ENCODE measurements at places on chromosomes 1 and 21.

DNA sequence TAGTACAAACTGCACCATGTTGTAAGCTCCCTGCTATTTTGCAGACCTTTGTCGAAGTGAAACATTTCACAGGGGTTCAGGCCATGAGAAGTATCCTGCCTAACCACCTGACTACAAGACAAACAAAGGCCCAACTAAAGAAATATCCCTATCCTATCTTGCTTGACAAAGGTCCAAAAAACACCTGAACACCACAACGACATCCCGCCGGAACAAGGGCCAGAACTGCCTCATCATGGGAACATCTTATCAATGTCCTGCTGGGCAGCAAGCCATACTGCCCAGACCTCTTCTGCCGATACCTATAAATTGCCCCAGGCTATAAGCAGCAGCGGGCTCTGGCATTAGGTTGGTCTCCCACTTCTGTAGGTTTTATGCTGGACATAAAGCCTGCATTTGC, 12.3 kb downstream of the MYSM1 start:
- DNase-seq: no peak

- DNase-seq: no peak
Observed at GRCh38 chr1:2612591-2613365, 20.0 kb downstream of the MMEL1 start.

DNA sequence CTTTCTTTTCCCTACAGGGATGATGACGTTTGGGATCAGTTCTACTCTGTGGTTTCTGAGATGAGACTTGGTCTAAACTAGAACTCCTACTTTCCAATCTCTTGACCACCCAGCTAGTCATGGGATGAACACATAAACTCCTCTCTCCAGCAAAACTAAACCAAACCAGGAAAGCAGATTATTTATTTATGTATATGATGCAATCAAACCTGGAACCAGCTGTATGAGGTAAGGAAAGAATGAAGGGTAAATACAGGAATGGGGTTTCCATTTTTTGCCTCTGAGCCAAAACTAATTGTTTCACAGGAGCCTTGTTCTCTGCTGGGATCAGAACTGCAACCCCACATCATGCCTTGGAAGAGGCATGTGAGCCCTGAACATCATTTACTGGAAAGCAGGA, 3.3 kb upstream of the AGT start:
- no peak for DNase-seq

DNA sequence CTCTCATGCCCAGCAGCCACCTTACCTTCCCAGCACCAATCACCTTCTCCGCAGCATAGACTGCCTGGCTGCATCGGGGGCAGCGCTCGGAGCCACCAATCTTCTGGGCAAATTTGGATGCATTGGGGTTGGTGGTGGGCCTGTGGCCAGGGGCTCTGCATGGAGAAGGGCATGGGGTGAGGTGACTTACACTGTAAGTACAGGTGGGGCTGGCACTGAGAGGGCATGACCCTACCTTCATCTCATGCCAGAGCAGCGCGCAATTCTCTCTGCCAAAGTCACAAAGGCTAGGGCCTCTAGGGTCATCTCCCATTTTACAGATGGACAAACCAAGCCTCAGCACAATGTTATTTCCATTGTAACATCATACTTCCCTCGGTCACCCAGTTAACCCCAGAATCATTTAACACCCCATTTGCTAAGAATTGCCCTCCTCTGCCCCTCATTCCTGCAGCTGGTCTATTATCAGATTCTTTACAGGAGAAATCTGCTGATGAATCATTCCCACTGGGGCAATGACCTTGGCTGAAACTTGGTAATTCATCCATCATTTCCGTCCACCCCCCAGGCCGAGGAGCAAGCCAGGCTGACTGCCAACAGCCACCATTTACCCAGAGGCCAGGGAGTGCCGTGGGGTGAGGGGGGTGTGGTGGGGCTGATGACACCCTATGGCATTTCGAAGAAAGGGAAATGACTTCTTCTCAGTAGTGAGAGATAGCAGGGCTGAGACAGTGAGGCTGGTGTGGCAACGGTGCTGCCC, 17.9 kb downstream of the CSRP1 start:
- DNase-seq: no peak

DNA sequence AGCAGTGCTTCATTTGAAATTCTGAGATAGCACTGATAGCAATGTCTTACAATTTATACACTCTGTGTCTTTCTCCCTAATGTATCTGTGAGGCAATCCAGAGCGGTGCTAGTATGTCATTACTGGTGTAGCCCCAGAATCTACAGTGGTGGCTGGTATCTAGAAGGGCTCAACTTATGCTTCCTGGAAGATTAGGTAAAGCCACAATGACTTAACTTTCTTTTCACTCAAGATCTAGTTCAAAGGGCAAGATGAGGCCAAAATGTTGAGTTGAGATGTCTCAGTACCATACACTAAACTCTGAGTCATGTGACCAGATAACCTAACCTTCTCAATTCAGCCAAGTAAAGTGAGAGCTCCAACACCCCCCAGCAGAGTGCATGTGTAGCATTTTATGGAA, 77.5 kb downstream of the PAPPA2 start:
- DNase-seq: no peak

GRCh38 chr1:6303397-6304012, 42.6 kb upstream of the GPR153 start:
- DNase-seq: no peak

GRCh38 chr1:51642739-51643142, 25.8 kb downstream of the OSBPL9 start:
- no peak for DNase-seq

GRCh38 chr1:92790081-92790480, 5.2 kb upstream of the EVI5 start:
- DNase-seq: no peak

DNA sequence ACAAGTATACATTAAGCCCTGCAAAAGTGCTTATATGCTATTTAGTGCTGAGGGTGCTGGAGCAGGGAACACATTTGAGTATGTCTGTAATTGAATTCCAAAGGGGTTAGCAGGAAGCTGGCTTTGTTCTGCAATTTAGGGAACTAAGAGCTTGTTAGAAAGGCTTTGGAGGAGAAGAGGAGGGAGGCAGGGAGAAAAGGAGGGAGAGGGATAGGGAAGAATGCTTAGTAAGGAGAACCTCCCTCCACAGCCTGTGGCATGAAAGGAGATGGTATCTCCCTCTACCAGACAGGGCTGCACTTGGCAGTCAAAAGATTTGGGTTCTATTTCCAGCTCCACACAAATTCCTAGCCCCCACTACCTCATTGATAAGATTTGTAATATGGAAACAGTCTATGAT, 217.8 kb downstream of the DAB1 start:
- DNase-seq: no peak

DNA sequence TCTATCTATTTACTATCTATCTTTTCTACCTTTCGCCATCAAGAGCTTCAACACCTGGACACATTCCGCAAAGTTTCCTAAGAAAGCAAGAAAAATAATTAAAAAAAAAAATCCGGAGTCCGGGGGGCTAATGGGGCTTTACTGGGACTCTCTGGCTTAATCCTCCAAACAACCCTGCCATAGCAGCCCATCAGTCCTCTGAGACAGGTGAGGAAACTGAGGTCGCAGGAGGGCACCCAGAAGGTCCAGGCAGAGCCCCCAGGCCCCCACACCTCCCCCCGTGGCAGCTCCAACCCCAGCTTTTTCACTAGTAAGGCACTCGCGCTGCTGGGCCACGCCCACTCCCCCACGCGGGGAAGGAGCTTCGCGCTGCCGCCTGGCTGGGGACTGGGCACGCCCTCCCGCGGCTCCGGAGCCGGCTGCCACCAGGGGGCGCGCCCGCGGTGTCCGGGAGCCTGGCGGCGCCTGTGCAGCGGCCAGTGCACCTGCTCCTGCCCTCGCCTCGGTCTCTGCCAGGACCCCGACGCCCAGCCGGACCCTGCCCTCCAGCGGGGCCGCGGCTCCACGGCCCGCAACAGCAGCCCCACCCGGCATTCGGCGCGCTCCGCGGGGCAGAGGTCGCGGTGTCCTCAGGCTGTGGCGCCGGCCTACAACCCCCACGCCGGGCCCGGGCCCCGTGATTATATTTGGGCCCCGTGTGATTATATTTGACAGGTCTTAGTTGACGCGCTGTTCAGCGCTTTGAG, 54.1 kb upstream of the SAMD11 start:
- DNase-seq: no peak

DNA sequence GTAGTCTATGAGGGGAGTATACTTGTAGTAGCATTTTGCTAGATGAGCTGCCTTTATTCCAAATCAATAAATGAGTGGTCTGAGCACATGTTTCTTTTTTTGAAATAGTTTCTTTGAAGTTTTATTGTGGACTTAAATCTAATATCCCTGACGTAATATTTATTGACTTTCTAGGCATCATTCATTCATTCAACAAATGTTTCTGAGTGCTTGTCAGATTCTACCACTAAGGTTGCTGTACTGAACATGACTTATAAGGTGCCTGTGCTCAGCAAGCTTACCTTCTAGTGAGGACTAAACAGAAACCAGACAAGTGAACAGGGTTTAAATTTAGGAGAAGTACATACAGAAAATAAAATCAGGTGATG, 68.4 kb downstream of the POU2F1 start:
- no peak for DNase-seq

GRCh38 chr1:82578086-82578726, 777.5 kb downstream of the ADGRL2 start:
- DNase-seq: no peak

- DNase-seq: no peak
Observed at GRCh38 chr1:234698686-234699085, 88.7 kb upstream of the IRF2BP2 start.

DNA sequence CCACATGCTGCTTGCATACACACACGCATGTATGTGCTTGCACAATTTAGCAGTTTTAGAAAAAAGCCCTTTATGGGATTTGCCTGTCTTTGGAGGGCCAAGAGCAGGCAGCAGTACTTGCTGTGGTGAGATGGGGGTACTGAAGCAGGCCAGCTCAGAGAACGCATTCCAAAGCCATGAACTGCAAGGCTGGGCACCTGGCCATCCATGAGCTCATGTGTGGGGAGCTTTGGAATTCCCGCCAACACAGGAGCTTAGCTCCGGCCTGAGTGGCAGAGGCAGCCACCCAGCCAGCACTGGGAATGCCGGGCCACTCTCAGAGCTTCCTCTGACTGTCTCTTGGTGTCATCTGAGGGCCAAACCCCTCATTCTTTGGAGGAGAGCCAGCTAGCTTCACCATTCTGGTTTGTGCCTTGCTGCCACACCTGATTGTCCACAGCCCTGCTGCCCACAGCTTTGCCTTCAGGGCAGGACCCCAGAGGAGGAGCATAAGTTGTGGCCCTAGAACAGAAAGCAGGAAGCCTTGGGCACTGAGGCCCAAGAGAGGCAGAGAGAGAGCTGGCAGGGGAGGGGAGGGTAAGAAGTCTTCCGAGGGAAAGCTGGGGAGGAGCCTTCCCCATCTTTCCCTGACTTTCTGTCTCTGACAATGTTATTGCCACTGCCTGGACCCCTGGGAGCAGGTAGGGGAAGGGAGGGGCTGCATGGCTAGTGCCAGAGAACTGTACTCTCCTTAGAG, 92.1 kb upstream of the POU3F1 start:
- no peak for DNase-seq

- no peak for DNase-seq
Observed at GRCh38 chr1:31811605-31812004, 4.2 kb downstream of the SPOCD1 start.

DNA sequence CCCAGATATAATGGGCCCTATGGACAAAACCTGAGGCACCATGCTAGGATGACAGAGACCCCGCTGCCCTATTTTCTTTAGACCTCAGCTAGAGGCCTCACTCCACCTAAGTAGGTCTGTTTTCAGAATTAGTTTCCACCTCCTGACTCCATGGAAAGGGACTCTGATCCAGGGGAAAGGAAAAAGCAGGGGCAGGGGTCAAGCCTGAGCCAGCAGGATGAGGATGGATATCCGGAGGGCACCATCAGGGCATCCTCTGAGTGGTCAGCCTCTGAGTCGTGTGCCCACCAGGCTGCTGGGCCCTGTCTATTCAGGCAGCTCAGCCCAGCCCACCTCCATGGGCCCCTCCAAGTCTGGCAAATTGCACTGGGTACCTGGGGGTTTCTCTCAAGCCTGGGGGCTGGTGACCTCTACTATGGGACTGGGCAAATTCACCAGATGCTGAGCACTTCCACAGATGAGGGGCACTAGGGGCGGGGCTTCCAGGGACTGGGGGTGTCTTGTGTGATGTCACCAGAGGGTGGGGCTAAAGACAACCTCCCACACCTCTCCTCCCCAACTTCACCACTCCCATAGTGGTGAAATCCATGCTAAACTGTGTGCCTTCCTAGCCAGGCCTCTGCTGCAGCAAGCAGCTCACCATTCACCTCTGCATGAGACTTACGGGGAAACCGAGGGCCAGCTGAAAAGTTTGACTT, 5.5 kb downstream of the PAQR7 start:
- no peak for DNase-seq

DNA sequence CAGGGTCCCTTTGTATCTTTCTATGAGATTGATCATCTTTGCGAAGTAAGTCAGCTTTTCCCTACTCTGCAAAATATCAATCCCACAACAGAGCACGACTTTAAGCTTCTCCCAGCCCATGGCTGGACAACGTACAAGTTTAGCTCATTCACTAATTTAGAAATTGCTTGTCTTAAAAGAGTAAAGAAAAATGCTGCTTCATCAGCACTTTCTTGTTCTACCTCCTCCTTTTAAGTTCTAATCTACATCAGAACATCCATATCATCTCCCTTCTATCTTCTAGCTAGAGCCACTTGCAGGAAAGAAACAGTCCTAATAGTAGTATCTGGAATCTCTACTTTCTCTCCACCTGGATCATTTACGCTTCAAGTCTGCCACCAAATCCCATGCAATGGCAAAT, 441.2 kb upstream of the ESRRG start:
- no peak for DNase-seq

GRCh38 chr21:38315122-38315521, 58.3 kb downstream of the KCNJ15 start:
- DNase-seq: no peak

GRCh38 chr1:33237579-33237978, 18.7 kb upstream of the ZNF362 start:
- no peak for DNase-seq

DNA sequence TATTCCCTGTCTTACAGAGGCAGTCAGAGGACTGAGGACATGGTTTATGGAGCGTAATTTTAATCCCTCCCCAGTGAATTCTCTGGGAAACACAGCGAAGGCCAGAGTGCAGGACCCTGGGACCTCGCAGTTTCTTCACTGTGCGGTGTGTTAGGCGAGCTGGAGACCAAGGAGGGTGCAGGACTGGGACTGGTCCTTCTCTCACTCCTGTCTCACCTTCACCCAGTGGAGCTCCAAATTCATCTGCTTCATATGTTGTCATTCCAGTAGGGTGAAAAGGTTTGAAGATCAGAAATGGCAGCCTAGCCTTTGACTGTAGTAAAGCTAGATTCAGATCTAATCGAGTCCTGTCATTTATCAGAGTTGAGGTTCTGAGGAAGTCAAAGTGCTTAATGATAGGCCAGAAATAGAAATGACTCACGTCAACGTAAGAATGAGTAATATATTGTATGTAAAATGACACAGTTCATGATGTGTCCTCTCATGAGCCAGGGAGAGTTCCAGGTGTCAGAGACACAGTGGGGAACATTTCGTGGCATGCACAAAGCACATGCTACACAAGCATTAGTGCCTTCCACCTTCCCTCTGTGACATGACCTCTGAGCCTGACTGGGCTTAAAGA, 647.5 kb downstream of the SMYD3 start:
- no peak for DNase-seq

GRCh38 chr1:151534662-151535278, 5.3 kb upstream of the TUFT1 start:
- no peak for DNase-seq

GRCh38 chr1:154429118-154429517, 24.0 kb downstream of the IL6R start:
- DNase-seq: no peak

Measured in SK-N-MC (cell line).